ENCODE measurements at places on chromosomes 4 and X.

DNA sequence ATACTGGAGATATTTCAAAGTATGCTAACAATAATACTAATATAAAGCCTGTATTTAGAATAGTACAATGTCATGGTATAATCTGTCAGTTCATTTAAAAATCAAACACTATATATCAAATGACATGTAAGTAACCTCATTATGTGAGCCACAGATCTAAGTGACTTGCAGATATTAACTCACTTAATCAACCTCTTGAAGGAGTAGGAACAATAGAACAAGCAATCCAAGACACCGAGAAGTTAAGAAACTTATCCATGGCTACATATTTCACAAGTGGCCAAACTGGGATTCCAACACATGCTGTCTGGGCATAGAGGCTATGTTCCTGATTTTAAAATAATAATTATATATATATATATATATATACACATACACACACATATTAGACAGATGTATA, 554.0 kb downstream of the ARAP2 start:
- no peak for DNase-seq

- no peak for DNase-seq
Observed at GRCh38 chr4:69876071-69876470, 16.1 kb upstream of the SULT1E1 start.

- DNase-seq, result no peak
Observed at GRCh38 chr4:38905652-38906385, 38.2 kb downstream of the FAM114A1 start.

GRCh38 chrX:155169881-155170280, 46.4 kb upstream of the VBP1 start:
- no peak for DNase-seq

- no peak for DNase-seq
Observed at GRCh38 chrX:14064626-14065432, 35.1 kb upstream of the GEMIN8 start.

DNA sequence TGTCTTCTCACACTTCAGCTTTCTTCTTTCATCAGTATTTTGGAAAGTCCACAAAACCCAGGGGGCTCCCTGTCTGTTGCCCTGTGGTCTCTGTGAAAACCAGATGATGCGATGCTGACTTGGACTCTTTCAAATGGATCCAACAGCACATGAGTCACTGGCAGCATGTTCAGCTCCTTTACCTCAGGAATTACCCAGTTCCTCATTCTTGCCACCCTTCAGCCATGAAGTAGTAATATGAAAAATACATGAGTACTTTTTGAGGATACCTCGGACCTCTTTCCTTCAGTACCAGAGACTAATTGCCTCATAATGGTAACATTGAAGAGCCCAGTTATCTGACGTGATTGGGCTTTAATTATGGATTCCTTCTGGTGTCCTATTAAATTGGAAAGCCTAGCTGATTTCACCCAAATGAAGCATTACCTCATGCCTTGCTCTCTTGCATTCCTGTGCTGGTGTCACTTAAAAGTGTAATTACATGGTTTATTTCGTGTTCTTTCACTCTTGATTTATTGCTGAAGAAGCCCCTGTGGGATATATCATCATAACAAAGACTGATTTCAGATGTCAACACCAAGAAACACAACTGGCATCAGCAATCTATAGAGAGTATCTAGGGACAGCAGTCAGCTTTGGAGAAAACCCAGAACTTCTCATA, 63.4 kb downstream of the NFKB1 start:
- DNase-seq, result no peak

DNA sequence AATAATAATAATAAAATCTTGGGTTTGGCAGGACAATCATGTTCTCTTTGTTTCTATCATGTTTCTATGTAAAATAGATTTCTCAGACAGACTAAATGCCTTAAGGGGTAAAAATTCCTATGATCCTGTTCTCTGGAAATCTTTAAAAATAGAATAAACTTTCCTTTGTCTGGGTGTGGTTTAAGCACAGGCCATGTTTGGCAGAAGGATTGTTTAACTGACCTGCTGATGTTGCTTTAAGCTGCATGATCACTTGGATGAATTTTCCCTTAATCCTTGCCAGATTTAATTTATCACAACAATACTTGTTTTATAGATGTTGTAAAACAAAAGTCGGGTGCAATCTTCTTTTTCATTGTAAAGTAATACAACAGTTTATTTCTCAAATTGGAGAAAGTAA, 341.7 kb upstream of the FAT1 start:
- DNase-seq, result no peak

DNA sequence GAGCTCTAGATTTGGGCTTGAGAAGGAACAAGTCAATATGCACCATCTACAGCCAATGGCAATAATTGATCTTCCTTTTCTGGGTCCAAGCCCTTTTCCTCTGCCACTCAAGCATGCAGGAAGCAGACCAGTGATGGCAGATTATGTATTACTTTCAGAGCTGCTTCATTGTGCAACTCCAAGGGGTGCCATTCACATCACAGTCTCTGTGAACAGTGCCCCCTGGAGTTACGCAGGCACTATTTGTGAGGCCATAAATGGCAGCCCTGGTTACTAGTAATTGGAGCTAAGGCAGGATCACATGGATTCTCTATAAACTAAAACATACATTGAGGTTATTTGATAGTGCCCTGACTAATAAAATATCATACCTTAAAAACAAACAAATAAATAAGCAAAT, 313.4 kb upstream of the SLC7A11 start:
- no peak for DNase-seq

DNA sequence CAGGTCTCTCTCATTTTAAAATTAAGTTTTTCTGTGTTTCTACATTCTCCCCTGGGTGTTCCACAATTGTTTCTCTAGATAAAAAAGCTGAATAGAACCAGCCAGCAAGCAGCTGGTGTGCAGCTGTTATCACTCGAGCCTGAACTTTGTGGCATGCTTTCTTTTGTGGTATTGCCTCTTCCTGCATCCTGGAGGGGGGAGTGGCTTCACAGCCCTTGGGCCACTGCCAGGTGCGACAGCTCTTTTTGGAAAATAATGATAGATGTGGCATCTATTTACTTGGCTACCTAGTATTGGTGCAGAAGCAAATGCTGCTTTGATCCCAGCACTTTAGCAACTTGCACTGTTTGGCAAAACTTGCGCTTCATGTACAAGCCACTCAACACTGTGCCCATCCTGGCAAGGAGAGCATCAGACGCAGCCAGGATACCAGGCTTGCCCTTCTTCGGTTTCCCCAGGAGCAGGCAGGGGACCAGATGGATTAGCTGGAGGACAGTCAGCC, 69.4 kb downstream of the HMGB2 start:
- peak; percentile 34 for DNase-seq

DNA sequence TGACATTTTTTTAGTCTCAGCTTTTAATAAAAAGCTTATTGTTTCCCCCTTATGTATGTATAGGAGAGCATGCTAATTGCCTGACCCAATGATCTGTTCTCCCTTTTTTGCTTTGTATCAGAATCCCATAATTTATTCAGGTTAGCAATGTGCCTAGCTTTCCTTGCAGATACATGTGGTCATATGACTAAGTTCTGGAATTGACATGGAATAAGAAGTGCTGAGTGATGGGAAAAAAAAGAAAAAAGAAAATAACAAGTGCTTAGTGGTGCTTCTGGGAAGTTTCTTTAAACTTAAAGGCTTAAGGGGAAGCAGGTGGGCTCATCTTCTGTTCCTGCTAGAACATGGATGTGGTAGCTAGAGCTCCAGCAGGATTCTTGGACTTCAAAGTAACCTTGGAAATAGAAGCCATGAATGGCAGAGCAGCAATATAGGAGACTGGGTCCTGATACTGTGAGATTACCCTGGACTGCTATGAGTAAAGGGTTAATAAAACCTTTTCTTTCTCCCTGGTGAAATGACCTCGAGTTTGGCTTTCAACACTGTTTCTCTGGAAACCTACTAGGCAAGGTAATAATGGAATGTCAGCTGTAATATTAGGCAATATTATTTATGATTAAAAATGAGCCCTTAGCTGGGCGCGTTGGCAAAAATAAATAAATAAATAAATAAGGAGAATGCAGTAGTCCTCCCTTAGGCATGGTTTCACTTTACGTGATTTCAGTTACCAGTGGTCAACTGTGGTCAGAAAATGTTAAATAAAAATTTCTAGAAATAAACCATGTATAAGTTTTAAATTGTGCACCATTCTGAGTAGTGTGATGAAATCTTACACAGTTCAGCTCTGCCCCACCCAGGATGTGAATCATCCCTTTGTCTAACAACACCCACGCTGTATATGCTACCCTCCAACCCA, 16.7 kb upstream of the RBM41 start:
- DNase-seq, result no peak

- no peak for DNase-seq
Observed at GRCh38 chrX:39822133-39822748, 275.5 kb downstream of the BCOR start.

DNA sequence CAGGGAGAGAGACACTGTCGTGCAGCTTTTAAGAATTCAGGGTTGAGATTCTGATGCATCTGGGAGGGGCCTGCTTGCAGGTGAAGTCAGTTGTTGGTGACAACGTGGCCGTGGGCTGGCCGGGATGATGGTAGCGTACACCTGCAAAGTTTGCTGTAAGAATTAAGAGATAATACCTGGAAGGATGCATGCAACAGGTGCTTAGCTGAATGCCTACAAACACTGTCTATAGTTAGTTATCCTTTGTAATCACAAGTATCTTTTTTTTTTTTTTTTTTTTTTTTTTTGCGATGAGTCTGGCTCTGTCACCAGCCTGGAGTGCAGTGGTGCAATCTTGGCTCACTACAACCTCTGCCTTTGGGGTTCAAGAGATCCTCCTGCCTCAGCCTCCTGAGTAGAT, 259.6 kb downstream of the ASMT start:
- DNase-seq, result no peak

DNA sequence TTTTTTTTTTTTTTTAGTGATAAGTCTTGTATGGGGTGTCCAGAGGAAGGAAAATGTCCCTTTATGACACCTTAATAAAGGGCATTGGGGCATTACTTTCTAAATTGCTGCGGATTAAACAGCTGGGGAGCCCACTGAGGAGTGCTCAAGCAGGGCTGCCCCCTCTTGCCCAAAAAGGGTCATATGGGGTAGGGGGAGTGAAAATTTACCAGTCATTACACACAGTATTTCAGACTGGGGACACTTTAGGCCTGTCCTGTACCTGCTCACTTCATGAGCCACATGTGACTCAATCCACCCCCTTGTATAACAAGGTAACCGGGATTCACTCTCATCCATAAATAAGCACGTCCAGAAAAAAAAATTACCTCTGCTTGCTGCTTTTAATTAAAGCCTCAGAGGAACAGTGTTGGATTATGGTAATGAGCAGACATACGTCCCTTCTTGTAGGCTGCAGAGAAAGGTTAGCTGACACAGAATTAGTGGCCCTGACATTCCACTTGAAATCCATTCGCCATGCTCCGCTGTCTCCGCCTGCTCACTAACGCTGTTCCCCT, 1.8 kb downstream of the PRDM8 start:
- no peak for DNase-seq

DNA sequence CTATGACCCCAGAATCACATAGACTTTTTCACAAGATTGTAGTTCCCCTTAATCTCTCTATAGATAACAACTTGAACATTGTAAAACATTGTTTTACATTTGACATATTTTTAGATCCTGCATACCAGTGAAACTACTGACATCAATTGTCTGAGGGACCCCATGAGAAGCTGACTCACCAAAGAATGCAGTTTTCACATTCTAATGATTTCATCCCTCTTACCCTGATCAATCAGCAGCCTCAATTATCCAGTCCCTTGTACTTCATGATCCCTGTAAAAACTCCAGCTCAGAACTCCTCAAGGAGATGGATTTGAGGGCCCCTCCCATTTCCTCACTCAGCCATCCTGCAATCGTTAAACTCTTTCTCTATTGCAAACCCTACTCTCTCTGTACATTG, 411.0 kb upstream of the NDST3 start:
- no peak for DNase-seq

DNA sequence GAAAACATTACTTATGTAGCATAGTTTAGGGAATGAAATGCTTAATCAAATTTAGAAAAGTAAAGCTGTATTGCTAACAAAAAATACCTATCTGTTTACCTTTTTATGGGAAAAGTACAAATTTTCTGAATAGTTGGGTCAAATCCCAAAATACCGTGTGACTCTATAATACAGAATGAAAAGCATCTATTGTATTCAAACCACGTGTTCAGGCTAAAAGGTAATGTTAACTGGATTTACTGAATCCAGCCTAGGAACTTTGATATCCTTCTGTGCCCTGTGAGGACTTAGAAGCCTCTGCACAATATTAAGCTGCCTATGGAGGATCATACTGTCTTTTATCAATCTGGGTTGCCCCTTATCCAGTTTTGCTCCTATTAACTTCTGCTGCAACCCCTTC, 36.3 kb upstream of the AGA start:
- DNase-seq, result no peak

GRCh38 chr4:106019771-106020170, 124.5 kb downstream of the NPNT start:
- no peak for DNase-seq

DNA sequence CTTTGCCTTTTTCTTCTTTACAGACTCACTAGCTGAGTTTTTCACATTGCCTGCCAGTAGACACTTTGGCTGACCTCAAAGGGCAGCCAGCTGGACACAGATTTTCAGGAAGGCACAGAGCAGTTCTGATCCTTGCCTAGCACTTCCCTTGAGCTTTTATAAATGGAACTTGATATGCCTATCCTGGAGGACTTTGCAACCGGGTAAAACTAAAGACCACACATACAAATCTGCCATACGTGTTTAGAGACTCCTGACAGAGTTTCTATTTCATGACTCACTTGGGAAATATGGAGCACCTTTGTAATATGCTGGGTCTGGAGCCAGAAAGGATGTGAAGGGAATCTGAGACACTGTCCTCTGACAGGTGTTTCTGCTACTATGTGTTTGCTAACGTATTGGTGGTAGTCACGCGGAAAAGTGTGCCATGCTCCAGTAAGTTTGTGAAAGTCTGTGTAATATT, 56.7 kb upstream of the RASSF6 start:
- no peak for DNase-seq

GRCh38 chr4:84870398-84871163, 95.9 kb downstream of the WDFY3 start:
- no peak for DNase-seq

DNA sequence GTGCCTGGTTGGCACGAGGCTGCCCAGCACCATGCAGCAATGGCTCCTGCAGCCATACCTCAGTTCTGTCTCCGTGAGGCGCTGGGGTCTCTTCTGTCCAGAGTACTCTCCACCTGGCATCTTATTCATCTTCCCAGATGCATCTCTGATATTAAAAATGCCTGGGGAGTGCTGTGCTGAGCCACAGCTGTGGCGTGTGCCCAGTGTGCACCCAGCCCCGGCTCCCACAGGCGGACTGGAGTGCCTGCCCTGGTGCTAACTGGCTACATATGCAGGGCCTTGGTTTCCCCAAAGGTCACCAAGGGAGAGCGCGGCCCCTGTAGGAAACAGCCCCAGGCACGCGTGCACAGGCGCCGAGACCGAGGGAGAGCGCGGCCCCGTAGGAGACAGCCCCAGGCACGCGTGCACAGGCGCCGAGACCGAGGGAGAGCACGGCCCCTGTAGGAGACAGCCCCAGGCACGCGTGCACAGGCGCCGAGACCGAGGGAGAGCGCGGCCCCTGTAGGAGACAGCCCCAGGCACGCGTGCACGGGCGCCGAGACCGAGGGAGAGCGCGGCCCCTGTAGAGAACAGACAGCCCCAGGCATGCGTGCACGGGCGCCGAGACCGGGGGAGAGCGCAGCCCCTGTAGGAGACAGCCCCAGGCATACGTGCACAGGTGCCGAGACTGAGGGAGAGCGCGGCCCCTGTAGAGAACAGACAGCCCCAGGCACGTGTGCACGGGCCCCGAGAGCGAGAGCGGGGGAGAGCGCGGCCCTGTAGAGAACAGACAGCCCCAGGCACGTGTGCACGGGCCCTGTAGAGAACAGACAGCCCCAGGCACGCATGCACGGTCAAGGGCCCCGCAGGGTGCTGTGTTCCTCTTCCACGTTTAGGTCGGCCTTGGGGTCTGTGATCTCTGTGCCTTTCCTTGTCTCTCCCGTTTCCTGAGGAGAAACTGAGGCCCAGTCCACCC, 14.5 kb downstream of the TMEM175 start:
- DNase-seq, result no peak
